Spinal cord (tissue), 10 donors: ENCODE measurements at places on chromosomes 3 and 15.

- no peak for DNase-seq
Observed at GRCh38 chr3:197430934-197431333, 124.8 kb downstream of the BDH1 start.

GRCh38 chr3:172065527-172065926 is 26.1 kb downstream of the FNDC3B start:
- DNase-seq, result no peak

DNA sequence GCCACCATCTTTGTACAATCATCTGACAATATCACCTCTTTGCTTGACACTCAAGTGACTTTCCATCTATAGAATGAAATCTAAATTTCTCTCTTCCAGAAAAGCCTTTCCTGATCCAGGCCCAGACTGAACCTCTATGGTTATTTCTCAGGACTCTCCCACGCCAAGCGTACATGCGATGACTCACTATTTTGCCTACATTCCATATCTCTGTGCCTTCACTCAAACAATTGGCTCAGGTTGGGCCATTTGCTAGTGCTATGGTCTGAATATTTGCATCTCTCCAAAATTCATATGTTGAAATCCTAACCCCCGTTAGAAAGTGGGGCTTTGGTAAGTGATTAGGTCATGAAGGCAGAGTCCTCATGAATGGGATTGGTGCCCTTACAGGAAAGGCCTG is 43.9 kb downstream of the ST3GAL6 start:
- no peak for DNase-seq

DNA sequence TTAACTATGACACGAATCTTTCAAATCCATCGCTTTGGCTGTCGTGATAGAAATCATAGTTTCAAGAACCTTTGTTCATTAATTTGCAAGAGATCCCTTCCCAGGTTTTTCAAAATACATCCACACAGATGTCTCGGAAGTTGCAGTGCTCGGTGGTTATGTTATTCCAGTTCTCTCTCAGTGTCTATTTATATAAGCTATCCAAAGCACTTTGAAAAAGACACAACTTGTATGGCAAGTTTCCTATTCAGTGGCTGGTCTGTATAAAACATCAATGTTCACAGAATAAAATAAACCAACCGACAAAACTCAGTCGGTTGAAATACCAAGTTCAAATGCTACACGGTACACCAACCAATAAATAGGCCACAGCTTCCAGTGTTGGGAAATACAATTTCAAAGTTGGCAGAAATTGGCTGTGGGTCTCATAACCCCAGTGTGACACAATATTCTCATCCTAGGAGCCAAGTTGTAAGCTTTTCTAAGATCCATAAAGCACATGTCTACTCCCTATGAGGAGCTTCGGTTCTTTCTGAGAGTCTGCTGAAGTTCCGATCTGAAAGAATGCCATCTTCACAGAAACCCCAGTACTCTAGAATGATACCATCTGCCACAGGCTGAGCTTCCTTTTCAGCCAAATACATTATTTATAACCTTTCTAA is 23.7 kb downstream of the SATB1 start:
- no peak for DNase-seq

GRCh38 chr3:55097441-55097840 is 169.6 kb upstream of the LRTM1 start:
- no peak for DNase-seq

- DNase-seq, result no peak
Observed at GRCh38 chr15:65426216-65426853, 3.6 kb upstream of the IGDCC4 start.

- DNase-seq, result no peak
Observed at GRCh38 chr3:130389743-130390478, 44.4 kb downstream of the COL6A5 start.
